ENCODE measurements at places on chromosomes 2 and 18.

DNA sequence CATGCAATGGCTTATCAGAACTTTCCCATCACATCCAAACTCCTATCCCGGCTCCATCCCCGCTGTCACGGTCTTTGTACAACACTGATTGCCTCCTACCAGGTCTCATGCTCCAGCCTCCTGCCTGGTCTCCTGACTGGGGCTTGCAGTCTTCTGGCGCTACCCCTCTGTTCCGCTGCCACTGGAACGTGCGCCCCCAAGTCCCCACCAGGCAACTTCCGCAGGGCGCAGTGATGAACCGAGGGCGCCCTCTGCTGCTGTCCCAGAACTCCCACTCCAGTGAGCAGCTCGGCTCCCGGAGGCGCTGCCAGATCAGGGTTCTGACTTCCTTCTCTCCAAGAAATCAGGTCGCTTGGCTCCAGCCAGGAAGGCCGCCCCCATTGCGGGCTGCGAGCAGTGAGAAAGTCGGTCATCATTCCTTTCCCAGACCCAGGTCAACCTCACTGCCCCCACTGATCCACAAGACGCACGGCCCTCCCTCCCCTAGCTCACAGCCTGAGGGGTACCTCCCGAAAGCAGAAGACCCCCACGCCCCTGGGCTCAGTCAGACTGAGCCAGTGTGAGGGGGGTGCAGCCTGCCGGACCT, 43.9 kb upstream of the RAB11FIP5 start:
- DNase-seq = no peak

DNA sequence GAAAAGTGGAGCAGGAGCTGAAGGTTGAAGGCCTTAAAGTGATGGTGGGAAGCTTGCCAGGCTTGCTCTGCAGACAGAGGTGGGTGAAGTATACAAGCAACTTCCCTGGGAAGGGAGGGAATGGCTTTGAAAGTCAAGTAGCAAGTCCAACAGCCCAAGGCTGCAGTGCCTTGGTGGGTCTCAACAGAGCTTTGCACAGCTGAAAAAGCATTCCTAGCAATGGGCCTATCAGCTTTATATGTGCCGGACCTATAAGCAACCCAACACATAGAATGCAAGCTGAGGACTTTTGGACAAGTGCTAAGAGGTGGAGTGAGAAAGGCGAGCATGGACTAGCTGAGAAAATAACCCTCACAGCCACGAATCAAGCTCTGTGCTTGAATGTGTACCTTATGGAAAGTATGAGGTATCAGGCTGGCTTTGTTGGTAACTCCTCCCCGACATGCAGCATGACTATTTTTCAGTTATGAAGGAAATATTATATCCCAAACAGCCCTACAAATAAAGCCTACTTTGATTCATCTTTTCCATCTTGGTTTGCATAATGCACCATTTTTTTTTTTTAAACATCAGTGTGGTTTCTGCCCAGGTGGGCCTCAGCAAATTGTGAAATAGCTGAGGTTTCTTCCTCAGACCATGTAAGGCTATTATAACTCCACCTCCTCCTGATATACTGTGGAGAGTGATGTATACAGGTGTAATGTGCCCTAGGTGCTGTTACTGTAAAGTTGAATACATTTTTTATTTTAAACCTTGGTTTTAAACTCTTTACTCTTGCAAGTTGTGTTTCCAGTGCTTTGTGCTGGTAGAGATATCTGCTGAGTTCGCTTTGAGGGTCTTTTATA, 241.4 kb upstream of the CXCR4 start:
- DNase-seq = no peak

GRCh38 chr18:13422541-13423147, 204.1 kb downstream of the LDLRAD4 start:
- DNase-seq = no peak

DNA sequence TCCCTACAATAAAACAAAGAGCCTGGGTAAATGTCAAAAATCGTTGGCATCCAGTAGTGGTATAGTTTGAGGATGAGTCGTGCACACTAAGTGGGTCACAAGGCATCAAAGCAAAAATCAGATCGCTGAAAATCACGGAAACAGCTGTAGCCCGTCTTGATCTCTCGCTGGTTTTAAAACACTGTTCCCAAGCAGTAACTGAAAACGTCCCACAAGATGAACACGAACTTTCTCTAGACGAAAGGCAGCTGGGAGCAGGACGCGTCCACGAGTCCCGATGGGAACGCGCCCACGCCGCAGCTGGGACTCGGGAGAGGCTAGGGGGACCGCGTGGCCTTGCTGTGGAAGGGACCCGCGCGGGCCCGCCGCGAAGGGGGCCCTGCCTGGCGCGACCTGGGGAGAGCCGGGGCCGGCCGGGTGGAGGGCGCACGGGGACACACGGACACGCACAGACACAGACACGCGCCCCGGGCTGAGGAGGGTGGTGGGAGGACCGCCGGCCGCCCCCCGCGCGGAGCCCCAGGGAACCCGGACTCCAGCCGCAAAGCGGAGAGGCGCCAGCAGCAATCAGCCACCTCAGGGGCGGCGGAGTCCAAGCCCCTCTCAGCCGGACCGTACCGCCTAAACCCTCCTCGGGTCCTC, 651 bp downstream of the STK17B start:
- no peak for DNase-seq

DNA sequence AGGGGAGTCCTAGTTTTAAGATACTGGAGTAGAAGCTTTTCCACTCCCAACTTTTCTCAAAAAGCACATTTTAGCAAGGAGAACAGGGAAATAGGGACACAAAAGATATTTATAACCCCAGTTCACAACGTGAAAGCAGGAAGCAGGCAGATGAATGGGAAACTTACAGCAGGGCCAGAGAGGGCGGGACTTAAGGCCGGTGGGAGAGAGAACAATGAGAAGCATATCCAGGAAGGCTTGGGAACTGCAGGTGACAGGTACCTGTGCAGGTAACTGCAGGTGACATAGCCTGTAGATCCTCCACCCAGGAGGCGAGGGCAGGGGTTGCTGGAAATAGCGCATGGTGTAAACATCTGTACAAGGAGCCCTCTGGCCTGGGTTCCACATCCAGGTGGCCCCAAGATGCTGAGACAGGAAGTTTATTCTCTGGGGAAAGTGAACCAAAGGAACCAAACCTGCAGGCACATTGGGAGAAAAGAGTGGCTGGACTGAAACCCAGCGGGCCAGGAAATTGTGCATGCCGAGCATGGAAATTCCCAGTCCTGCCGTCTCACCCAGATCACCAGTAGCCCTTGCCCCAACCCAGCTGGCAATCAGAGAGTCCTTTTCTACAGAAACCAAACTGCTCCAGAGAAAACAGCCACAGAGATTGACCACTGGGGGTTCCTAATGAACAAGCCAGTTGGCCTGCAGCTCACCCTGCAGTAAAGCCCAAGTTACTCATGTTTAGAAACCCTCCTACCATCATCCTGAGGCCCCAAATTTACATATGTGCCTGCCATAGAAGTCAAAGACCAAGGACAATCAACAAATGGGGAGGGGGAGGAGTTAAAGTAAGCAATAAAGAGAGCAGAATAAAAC, 24.3 kb upstream of the COL6A3 start:
- DNase-seq = no peak

DNA sequence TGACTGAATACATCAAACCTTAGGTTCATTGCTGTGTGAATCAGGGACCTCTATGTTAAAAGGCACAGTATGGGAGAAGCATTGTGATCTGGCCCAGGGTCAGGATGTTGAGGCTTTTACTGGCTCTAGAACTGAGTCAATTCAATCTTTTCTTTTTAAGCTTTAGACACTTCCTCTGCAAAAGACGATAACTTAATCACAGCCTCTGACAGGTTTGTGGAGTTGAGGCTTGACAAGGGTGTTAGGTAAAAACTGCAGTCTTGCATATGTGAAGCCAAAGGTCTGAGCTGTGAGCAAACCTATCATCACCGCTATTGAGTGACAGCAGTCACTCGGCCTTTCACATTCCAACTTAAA, 17.3 kb upstream of the ARHGAP25 start:
- peak; percentile 46 for DNase-seq

- DNase-seq = no peak
These were observed 786.9 kb downstream of the EPHA4 start for GRCh38 chr2:220785178-220785577.

DNA sequence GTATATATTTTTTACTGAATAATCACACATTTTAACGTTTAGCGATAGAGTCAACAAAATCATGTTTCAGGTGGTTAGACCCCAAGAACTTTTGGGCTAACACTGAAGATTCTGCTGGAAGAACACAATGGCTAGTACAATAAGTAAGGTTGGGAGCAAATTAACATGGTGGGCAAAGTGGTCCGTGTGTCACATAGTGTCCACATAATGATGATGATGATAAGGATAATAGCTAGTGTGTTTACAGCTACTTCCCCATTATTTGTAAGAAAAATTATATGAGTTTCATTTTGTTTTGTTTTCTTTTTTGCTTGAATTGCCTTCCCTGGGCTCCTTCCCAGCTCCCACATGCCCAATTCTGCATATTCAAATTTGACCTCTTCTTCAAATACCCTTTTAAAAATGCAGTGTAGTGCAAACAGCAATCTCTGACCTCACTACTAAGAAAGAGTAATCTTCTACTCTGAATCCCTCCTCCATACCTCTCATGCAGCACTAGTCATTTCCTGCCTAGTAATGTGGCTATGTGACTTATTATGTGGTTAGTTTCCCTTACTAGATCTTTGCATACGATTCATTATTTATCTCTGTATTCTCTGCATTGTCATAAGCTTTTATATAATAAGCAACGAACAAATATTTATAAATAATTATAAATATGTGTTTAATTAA, 16.9 kb upstream of the VPS54 start:
- peak; percentile 15 for DNase-seq

DNA sequence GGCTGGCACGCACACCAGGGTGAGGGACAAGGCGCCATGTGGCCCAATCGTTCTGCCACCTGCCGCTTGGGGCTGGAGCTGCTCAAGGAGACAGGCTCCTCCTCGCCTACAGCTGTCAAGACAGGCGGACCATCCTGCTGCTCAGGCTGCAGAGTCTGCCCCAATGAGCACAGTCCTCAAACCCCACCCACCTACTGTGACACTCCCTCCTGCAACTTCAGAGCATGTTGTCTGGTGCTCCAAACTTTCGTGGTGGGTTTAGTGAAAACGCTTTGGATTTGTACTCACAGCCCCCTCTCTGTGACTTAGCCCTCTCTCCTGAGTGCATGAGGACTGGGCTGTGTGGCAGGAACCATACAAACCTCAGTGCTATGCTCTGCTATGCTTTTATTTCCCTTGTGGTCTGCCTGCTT, 23.2 kb upstream of the SLC35F6 start:
- DNase-seq = no peak

DNA sequence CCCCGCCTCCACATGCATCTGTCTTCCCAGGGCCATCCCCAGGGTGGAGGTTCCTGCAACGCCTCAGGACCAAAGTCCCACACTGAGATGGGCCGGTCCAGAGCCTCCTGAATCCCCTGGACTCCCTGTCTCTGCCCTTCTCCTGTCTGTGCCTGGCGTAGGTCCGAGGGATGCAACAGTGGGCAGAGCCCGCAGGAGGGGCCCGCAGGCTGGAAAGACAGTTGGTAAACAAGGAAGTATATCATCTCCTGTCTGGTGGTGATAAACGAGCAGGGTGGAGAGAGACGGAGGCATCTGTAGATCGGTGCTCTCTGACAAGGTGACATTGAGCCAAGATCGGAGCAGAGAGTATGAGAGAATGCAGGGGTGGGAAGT, 72.6 kb upstream of the RAB6C start:
- no peak for DNase-seq

DNA sequence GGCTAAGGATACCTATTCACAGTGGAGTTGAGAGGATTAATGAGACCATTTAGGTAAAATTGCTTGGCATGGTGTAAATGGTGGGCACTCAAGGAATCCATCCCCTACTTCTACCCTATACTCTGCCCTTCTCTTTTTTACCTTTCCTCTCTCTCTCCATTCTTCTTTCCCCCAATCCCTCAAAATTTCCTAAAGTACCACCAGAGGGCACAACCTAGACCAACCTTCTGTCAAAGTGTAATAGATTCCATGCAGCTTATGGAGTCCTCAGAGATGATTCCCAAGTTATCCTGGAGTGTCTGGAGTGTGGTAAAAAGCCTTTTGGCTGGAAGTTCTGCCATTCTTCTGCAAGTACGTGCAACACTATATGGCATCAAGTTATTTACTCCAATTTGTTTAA, 33.0 kb upstream of the CCDC195 start:
- DNase-seq = no peak

- DNase-seq = no peak
These were observed 8.6 kb upstream of the ATP6V1B1 start for GRCh38 chr2:70927138-70927537.

DNA sequence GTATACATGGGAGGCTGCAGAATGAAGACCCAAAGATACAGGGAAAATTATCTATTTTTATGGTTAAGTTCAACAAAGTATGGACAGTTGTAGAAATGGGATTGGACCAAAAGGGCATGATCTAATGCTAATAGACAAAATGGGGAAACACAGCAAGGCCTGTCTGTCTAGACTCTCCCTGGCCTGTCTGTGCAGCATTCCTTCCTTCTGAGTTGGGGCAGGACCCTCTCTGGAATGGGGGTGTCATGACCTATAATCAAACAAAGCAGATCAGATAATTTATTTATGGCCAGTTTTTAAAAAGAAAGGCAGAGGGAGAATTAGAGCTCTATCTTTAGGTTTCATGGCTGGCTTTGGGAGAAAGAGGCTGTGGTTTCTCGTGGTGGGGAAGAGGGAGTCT, 104.4 kb downstream of the CTIF start:
- DNase-seq = no peak

- no peak for DNase-seq
These were observed 48.9 kb downstream of the LDLRAD4 start for GRCh38 chr18:13267431-13267873.

- no peak for DNase-seq
These were observed 81.6 kb downstream of the ASAP2 start for GRCh38 chr2:9288233-9288632.

DNA sequence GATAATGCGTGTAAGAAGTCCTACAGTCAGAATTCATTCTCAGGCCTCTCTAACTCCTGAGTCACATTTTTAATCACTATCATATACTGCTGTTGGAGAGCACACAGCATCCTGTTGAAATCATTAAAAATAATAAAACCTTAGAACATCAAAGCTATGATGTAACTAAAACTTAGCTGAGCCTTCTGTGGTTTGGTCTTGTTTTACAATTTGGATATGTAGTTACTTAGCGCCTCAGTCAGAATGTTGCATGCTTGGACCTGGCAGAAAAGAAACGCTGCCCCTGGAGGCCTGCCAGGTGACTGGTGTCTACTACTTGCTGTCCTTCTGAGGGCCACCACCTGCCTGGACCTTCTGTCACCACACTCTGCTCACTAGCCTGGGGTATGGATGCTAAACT, 261.1 kb upstream of the RASGRP3 start:
- no peak for DNase-seq

Measured in stimulated activated CD4-positive, alpha-beta T cell treated with anti-CD3 and anti-CD28 coated beads, TNF-alpha, amount 100 ng/mL, for 24 hours (primary cell).